ENCODE measurements at places on chromosomes 2 and 18.

- DNase-seq: no peak
Measured at GRCh38 chr2:68156419-68156818, 1.3 kb upstream of the PNO1 start.

DNA sequence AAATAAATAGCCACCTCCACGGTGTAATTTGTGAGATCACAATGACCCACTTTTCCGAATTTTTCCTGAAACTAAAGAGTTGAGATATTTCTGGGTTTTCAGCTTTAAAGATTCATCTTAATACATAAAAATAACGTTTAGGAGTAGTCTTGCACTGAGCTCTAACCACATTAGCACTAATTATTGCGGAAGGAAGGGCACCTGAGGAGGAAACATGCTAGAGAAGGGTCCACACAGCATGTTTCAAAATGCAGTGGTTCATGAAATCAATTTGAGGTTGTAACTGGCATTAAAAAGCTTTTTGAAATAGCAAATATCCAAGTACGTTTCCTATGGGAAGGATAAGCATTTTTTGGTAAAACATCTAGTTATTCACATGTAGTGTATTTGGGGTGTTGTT is 8.4 kb downstream of the INPP4A start:
- no peak for DNase-seq

DNA sequence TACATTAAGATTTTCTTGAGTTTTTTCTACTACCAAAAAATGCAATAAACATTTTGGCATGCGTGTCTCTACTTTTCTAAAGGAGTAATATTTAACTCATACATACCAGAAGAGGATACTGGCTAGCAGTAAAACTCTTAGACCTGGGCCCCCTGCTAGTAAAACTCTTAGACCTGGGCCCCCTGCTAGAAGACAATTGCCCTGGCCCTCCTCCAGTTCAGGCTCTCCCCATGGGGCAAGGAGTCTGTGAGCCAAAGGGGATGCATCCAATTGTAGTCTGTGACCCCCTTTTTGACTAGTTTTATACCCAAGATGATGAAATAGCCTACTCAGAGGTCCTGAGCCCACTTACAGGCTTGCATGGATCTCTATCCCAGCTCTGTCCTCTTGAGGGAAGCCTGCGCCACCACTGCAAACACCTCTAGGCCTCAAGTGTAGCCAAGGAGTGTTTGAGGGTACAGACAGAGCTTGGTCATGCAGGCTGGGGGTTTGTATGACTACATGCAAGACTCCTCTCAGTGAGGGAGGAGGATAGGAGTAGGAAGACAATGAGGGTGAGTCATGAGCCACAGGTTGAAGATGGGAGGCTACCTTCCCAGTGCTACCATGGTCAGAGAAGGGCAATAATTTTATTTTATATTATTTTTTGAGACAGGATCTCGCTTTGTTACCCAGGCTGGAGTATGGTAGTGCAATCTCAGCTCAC is 45.2 kb upstream of the PGAP1 start:
- peak; percentile 11 for DNase-seq

GRCh38 chr2:1515073-1515430 is 101.8 kb downstream of the TPO start:
- DNase-seq: no peak

DNA sequence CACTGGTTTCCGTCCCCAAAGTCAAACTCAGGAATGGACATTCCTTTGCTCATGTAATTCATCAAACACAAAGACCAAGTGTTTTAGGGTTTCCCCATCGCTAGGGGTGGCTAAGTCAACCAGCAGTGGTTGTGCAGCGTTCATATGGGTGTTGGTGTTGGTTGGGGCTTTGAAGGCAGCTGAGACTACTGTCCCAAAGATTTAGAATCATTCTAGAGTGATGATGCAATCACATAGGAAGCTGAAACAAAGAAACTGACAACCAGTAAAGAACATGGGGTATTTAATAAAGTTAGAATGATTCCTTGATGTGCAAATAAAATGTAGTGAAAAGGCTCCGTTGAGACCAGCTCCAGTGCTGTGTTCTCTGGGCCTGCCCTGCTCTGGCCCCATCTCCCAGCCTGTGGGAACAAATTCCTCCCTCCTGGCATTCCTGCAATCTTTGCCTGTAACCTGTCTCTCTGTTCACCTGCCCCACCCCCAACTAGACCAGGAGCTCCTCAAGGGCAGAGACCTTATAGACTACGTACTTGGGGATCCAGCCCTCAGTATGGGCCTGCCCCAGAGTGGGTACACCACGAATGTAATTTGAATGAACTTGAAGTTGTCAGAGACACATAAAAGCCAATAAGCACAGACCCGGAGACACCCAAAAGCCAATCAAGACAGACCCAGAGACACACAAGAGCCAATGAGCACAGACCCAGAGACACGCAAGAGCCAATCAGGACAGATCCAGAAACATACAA is 191.7 kb upstream of the TWIST2 start:
- no peak for DNase-seq

GRCh38 chr2:126909366-126909765 is 10.7 kb downstream of the TEX51 start:
- DNase-seq: no peak

DNA sequence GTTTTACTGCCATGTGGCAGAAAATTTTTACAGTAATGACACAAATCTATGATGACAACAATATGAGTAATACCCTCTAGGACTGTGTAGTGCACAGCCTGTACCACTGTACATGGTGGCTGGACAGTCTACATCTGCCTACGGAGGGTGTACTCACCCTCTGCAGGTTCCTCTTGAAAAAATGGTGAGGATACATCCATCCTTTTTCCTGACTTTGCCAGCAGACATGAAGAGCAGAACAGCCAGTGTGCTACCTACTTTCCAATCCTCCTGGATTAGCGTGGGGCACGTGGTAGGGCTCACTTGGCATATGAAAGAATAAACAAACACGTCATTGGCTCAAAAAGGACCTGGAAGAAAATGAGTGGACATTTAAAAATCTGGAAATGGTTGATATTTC is 62.6 kb downstream of the TRPM8 start:
- no peak for DNase-seq

GRCh38 chr2:2178921-2179320 is 152.2 kb downstream of the MYT1L start:
- DNase-seq: no peak

DNA sequence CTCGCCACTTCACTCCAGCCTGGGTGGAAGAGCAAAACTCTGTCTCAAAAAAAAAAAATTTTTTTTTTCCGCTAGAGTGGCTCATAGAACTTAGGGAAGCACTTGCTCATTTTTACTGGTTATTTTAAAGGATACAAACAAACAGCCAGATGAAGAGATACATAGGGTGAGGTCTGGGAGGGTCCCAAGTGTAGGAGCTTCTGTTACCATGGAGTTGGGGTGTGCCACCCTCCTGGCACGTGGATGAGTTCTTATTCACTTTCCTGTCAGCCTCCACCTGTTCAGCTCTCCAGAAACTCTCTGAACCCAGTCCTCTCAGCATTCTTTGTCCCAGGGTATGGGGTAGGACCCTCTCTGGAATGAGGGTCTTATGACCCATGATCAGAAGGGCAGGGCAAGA is 4.9 kb upstream of the MAT2A start:
- no peak for DNase-seq

DNA sequence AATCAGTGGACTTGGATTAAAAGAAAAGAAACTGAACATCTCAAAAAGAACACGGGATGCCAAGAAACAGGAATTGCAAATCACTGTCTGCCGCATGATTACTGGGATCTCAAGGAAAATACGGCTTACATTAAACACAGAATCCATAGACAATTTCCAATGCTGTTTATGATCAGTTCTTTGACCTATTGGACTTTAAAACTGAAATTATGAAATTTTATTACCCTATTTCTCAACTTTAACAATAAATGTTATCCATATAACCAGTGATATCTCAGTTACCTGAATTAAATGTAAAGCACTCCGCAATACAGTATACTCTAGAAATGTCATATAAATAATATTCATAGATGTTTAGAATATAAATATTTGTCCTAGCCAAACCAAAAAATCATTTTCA is 1556.9 kb upstream of the NXPH2 start:
- no peak for DNase-seq

DNA sequence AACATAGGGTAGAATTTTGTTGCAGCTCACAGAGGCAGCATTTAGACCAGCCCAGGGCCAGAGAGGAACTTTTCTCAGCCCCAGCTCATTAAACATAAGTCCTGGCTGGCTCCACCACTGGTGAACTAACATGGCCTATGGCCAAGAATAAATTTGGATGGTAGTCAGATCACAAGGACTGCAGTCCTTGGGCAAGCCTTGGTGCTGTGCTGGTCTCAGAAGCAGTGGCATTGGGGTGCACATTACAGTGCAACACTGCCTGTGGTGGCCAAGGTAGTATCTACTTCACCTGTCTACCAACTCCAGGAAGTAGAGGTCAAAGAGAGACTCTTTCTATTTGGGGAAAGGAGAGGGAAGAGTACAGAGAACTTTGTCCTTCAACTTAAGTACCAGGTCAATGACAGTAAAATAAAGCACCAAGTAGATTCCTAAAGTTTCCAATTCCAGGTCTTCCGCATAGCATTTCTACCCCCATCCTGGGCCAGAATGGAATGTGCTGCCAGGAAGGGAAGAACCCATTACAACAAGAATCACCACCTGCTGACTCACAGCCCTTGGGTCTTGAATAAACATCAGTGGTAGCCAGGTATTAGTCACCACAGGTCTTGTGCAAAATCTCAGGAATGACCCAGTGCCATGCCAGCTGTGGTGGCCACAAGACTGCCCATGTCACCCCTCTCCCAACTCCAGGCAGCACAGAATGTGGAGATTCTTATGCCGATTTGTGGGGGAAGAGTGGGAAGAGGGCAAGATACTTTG is 155.4 kb upstream of the FSIP2 start:
- no peak for DNase-seq

DNA sequence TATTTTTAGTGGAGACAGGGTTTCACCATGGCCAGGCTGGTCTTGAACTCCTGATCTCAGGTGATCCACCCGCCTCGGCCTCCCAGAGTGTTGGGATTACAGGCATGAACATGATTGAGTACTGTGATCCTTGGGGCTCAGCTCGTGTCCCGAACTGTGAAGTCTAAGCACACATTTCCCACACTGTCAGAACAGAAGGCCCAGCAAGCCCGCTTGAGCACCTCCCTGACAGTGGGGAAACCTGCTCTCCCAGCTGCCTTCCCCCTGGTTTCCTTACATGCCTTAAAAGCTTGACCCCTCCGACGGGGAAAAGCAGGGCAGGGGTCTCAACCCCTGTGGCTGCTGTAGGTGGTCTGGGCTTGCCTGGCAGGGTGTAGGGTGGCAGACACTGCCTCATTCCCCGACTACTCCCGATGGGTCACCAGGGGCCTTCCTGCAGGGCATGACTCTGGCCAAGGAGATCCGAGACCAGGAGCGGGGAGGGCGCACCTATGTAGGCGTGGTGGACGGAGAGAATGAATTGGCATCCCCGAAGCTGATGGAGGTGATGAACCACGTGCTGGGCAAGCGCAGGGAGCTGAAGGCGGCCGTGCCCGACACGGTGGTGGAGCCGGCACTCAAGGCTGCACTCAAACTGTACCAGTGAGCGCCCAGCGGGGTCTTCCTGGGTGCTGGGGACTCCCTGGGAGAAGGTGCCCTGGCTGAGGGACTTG is 10.1 kb downstream of the VIL1 start:
- DNase-seq: no peak

DNA sequence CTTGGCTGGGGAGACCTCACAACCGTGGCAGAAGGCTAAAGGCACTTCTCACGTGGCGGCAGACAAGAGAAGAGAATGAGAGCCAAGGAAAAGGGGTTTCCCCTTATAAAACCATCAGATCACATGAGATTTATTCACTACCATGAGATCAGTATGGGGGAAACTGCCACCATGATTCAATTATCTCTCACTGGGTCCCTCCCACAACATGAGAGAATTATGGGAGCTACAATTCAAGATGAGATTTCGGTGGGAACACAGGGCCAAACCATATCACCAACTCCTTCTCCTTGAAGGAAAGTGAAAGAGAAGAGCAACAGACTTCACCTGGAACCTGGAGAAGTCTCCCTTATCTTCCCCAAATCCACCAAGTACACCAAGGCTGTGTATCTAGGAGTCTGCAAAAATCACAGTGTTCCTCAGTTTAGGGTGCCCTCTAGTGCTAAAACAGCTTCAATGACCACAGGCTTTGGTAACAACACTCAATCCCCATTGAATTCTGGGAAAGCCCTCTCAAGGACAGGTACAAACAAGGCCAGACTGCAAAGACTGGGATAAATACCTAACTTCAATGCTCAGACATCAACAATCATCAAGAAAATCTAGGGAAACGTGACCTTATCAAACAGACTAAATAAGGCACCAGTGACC is 148.8 kb upstream of the SRD5A2 start:
- no peak for DNase-seq

DNA sequence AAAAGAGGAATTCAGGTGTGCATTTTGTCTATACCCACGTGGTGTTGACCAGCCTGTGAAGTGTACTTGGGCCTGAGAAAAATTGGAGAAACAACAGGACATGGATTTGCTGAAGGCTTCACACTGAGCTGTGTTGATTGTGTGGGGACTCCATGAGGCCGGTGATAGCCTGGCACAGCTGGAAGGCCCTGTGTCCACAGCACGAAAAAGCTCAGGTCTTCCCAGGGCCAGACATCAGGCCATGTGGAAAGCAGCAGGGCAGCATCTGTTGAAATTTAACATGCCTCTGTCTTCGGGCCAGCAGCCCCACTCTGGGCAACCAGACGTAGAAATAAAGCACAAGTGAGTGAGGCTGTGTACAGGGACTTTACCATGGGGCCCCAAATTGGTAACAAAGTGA is 84.1 kb downstream of the HS6ST1 start:
- DNase-seq: no peak

Measured in activated CD4-positive, alpha-beta T cell treated with anti-CD3 and anti-CD28 coated beads, Interleukin-2, amount 50 U/mL, for 48 hours (primary cell).